GM19239 (cell line): ENCODE measurements at places on chromosomes 2 and 18.

GRCh38 chr2:23498943-23499342 is 114.0 kb downstream of the KLHL29 start:
- no peak for DNase-seq

DNA sequence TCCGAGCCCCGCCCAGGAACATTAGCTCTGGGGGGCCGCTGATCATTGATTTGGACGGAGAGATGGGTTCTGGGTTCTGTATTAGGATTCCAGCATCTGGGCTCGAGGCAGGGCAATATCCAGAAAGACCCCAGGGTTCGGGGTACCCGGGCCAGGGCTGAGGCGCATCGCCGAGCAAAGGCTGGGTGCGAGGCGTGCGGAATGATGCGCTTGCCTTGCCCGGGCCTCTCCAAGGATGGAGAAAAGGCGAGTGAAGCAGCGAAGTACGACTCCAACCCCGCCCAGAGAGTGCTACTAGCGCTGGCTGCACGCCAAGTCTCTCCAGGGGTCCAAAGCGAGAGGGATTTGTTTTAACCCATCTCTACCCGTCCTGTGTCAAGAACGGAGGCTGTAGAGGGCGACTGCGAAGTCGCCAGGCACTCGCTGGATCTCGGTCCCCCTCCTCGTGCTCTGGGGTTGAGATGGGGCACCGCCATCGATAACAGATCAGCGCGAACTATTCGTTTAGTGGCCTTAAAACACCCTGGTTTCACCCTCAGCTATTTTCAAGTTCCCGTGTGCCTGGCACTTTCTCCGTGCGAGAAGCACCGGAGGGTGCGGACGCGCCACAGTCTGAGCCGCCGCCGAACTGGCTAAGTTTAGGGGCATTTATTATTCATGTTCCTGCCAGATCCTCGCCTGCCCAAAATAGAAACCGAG is 1.9 kb downstream of the ADCYAP1 start:
- DNase-seq, result peak; percentile 9

- no peak for DNase-seq
Measured at GRCh38 chr2:218743068-218743467, 32.4 kb downstream of the TTLL4 start.

DNA sequence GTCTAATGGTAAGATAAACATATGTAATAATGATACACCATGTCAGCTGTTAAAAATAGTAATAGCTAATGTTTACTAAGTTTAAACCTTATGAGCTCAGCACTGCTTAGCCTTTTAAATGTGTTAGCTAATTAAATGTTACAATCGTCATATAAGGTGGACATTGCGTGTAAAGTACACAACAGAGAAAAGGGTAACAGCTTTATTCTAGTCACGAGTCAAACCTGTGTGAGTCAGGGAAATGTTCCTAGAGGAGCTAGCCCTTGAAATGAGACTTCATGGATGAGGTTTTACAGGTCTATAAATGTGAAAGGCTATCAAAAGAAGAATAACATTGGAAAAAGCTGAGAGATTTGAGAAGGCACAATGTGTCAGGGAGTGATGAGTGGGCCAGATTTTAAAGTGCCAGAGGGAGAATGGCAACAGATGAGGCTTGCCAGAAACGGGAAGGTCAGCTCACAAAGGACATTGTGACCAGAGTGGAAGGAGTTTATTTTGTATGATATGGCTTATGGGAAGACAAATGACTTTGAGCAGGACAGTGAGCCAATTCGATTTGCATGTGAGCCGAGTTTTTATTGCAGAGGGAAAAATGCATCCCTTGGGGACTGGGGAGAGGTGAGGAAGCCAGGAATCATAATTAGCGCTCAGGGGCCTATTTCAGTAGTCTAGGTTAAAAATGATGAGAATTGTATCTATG is 276.3 kb downstream of the CTNNA2 start:
- DNase-seq, result no peak
